PC-3 (cell line): ENCODE measurements at places on chromosomes 1 and 21. TPM values are rescaled to one million over a fixed set of nuclear protein-coding genes. Genes with fewer than 3 reads are reported as not detected.

Gene AGMAT
- total RNA-seq, result 8.2 and 9.4 TPM in 2 replicates

Gene MXRA8
- total RNA-seq, result 25.3 and 29.0 TPM in 2 replicates

Gene ADGRB2
- 12.3 and 15.7 TPM in 2 replicates for total RNA-seq

Gene LCE3B
- total RNA-seq, result not detected in 2 replicates

Gene FCRLA
- total RNA-seq, result not detected in 2 replicates

DNA sequence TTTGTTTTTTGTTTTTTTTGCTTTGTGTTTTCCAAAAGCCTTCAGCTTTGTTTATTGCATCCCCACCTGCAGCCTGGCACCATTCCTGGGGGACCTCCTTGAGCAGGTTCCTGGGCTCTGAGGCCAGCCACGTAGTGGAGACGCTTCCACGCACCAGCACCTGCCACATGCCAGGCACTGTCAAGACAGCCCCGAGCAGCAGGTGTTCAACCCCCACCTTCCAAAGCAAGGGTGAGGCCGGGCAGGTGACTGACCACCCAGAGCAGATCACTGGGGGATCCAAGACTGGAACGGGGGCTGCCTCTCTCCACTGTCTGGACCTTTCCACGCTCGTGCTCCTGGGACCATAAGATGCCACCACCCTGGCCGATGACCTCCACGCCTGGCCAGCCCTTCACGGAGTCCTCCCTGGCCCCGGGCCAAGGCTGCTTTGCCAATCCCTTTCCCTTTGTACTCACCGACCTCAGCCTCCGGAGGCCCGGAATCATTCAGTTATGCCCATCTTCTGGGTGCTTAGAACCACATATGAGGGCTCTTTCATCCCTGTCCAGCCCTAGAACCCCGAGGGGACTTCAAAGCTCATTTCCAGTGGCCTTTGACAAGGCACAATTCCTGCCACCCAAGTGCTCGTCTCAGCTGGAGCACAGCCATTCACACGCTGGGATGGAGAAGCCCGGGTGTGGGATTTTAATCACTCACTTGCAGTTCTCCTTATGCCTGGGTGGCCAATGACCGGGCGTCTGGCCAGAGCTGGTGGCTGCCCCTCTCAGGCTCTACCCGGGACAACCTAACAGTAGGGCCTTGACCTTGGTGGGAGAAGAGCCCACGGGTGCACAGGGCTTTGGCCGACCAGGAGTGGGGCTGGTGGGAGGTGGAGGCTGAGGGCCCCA lies 330.8 kb downstream of the NPHP4 start:
- H3K4me3 ChIP-seq, result no peak overlapping the region
- no peaks in the 10 kb centered on the region; the same call in 1 of the 2 replicates for H3K27me3 ChIP-seq
- H3K36me3 ChIP-seq, result no peaks in the 10 kb centered on the region
- H3K27ac ChIP-seq, result no peak overlapping the region

- H3K27ac ChIP-seq, result no peak overlapping the region
- DNase-seq, result no peak
- no peaks in the 10 kb centered on the region for H3K36me3 ChIP-seq
- no peaks in the 10 kb centered on the region for H3K4me1 ChIP-seq
These were observed 182.7 kb downstream of the AJAP1 start for GRCh38 chr1:4837031-4837600.

DNA sequence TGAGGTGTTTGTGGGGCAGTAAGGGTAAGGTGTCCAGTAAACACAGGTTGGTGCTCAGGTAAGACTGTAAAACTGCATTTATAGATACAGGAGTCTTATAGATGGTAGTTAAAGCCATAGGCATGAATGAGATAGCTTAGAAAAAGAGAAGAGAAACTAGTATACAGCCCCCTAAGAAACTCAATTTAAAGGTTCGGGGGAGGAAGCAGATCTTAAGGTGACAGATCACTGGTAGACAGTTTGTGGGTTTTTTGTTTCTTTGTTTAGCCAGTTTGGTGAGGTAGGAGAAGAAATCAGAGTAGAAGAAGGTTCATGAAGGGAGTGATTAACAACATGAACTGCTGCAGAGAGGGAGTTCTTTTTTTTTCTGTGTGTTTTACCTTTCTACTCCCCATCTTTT lies 6.1 kb upstream of the AGO3 start:
- H3K4me1 ChIP-seq, result peaks cover 3% of the 10 kb centered on the region; the same call in 1 of the 2 replicates
- no peaks in the 10 kb centered on the region for H3K27me3 ChIP-seq
- DNase-seq, result no peak
- H3K36me3 ChIP-seq, result no peaks in the 10 kb centered on the region
- H3K27ac ChIP-seq, result no peak overlapping the region

- H3K4me1 ChIP-seq, result peaks cover 44% of the 10 kb centered on the region
- no peaks in the 10 kb centered on the region for H3K27me3 ChIP-seq
- DNase-seq, result peak; percentile 93
- peak overlapping the region; percentile 29 for H3K27ac ChIP-seq
- H3K36me3 ChIP-seq, result no peaks in the 10 kb centered on the region
These were observed 25.7 kb upstream of the SLC19A2 start for GRCh38 chr1:169511316-169512005.

DNA sequence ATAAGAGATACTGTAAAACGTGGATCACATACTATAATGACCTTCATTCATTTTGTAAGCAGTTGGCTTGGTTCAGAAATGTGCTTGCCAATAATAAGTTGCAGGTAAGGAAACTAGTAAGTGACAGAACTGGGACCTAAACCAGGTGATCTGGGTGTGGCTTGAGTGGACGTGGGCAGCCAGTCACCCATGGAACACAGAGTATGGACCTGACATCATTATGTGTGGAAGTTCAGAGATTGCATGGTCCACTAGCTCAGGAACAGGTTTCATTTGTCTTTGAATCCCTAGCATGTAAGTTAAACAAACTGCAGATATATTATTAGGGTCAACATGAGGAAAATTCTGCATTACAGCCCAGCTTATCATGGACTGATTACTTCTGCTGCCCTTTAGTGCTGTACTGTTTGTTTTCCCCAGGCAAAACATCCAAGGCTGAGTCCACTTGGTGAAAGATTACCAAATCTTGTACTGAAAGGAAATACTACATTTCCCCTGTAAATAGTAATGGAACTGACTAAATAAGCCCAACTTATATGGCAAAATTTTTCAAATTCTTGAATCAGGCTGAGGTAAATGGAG lies 327.3 kb upstream of the SGIP1 start:
- H3K36me3 ChIP-seq, result no peaks in the 10 kb centered on the region
- no peaks in the 10 kb centered on the region for H3K4me1 ChIP-seq
- no peak for DNase-seq
- H3K27me3 ChIP-seq, result peaks cover 5% of the 10 kb centered on the region; the same call in 1 of the 2 replicates

- H3K4me3 ChIP-seq, result no peak overlapping the region
- H3K4me1 ChIP-seq, result 0 out of 2 replicates have a peak, but pooled peaks cover 3% of the 10 kb centered on the region
- peaks cover 61% of the 10 kb centered on the region for H3K27me3 ChIP-seq
- no peak overlapping the region for H3K27ac ChIP-seq
These were observed 131.5 kb downstream of the HUNK start for GRCh38 chr21:32004291-32004690.

DNA sequence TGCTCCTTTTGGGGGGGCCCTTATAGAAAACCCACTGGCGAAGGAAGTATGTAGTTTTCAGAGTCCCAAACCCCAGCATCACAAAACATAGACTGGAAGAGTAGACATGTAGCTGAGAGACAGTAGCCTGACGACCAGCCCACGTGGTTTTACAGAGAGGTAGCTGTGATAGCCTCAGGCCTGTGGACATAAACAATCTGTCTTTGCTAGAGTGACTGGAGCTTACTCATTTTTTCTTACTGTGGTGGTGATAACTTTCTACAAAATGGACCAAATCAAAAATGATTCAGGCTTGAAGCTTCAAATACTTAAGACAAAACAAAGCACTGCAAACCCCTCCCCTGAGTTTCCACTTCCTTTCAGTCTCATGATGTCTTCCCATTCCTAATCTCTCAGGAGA lies 497.0 kb downstream of the RWDD3 start:
- H3K4me3 ChIP-seq, result no peak overlapping the region
- H3K27ac ChIP-seq, result no peak overlapping the region
- peak; percentile 6 for DNase-seq

GRCh38 chr1:15956150-15956549 lies 19.8 kb downstream of the ZBTB17 start:
- H3K27me3 ChIP-seq, result no peaks in the 10 kb centered on the region
- H3K27ac ChIP-seq, result no peak overlapping the region
- no peaks in the 10 kb centered on the region; the same call in 1 of the 2 replicates for H3K36me3 ChIP-seq
- no peak for DNase-seq
- peaks cover 29% of the 10 kb centered on the region for H3K4me1 ChIP-seq

DNA sequence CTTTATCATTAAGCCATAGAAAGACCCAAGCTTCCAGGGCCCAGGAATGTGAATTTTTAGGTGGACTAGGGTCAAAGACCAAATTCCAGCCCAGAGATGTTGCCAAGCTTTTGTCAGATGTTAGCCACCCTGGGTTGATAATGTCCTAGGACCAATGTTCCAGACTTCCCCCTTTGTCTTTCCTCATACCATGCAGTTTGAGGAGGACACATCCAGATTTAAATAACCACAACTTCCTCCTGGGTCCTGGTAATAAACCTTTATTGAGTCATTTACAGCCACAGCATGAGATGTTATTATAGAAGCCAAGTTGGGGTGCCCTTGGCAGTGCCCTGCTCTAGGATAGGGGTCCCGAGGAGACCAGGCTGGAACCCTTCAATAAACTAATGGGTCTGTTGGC lies 5.9 kb downstream of the TNR start:
- DNase-seq, result no peak
- no peaks in the 10 kb centered on the region for H3K27me3 ChIP-seq
- no peak overlapping the region for H3K27ac ChIP-seq
- H3K4me1 ChIP-seq, result no peaks in the 10 kb centered on the region
- H3K4me3 ChIP-seq, result no peak overlapping the region

- no peaks in the 10 kb centered on the region for H3K4me1 ChIP-seq
These were observed at the start of gene DNAH14 for GRCh38 chr1:224929335-224930237. Gene DNAH14, plus strand, starts transcription at chr1:224929675. Its CDS starts 23,028 bp downstream, at chr1:224952703.

DNA sequence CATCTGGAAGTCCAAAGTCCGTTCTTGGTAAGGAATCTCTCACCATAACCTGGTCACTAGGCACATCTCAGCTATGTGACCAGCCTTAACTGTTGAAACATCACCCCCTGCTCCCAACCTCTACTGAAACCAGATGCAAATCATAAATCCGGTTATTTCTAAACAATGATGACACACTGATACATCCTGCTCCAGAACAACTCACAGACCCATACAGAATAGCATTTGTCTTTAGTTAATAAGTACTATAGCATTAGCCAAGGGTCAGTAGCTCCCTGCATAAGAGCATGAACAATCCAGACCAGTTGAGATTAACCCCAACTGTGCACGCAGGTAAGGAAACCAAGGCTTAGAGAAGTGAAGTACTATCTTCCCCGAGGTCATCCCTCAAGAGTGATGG lies 38.0 kb upstream of the KCTD3 start:
- H3K4me1 ChIP-seq, result no peaks in the 10 kb centered on the region
- H3K27me3 ChIP-seq, result no peaks in the 10 kb centered on the region
- no peak overlapping the region for H3K27ac ChIP-seq
- no peak for DNase-seq
